ENCODE measurements at places on chromosomes 7 and 10.

DNA sequence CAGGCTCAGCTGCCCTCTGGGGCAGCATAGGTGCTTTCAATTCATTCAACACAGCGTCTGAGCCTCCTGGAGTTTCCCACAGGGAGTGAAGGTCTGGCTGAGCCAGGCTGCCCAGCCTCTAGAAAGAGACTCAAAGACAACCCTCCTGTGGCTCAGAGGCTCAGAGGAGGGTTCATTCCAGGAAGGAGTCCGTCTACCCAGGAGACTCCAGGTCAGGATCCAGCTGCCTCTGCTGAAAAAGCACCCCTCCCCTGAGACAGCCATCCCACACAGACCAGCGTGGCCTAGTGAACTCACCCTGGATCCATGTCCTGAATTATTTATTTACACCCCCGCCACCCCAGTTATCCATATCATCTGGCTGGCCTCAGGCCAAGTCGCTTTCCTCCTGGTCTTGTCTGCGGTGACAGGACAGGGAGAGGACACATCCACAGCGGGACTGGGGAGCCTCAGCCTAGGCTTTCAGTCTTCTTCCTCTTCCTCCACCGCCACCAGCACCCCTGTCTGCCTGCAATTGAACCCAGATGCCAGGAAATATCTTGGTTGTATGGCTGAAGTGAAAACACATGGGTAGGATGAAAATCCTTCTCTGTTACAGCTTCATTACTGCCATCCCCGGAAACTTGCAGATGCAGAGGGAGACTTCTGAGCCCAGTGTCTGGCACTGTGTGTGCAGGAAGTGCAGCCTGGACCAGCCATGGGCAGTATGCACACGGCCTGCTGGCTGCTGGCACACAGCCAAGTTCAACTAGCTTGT, 44.0 kb upstream of the COL13A1 start:
- peak; percentile 26 for DNase-seq

DNA sequence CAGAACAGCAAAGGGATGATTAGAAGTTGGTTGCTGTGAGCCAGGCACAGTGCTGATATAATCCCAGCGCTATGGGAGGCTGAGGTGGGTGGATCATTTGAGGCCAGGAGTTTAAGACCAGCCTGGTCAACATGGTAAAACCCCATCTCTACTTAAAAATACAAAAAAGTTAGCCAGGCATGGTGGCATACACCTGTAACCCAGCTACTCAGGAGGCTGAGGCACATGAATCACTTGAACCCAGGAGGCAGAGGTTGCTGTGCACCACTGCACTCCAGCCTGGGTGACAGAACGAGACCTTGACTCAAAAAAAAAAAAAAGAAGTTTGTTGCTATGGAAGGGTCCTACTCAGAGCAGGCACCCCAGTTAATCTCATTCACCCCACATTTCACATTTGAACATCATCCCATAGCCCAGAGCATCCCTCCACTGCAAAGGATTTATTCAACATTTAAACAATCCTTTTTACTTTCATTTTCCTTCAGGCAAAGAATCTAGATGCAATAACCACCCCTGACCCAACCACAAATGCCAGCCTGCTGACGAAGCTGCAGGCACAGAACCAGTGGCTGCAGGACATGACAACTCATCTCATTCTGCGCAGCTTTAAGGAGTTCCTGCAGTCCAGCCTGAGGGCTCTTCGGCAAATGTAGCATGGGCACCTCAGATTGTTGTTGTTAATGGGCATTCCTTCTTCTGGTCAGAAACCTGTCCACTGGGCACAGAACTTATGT, 4.1 kb downstream of the IL6 start:
- no peak for DNase-seq

- DNase-seq = no peak
Observed at GRCh38 chr7:145848691-145849090, 267.9 kb upstream of the CNTNAP2 start.

- DNase-seq = no peak
Observed at GRCh38 chr7:116802144-116802745, 60.1 kb upstream of the CAPZA2 start.

DNA sequence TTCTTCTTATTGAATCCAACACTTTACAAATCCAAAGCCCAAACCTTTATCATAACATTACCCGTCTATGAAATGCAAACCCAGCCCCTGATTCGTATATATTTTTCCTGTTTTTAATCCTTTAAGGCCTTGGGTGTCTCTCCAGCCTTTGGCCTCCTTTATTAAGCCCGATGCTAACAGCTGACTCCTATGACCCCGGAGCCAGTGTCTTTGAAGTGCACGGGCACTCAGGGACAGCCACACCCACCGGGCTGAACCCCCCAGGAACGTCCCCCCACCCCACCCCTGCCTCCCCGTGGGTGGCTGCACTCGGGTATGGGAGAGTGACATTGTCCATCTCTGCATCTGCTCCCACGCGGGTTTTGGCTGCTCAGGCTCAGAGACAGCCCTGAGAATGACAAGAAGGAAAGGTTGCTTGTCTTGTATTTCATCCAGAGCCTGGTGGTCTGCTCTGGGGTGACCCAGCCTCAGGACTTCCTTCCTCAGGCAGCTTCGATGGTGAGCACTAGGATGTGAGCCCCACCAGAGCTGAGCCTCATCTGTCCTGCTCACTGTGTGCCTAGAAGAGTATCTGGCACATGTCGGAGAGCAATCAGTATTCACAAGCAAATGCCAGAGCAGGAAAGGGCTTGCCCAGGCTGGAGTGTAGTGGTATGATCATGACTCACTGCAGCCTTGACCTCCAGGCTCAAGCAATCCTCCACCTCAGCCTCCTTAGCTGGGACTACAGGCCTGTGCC, 210.4 kb downstream of the SKIDA1 start:
- no peak for DNase-seq

DNA sequence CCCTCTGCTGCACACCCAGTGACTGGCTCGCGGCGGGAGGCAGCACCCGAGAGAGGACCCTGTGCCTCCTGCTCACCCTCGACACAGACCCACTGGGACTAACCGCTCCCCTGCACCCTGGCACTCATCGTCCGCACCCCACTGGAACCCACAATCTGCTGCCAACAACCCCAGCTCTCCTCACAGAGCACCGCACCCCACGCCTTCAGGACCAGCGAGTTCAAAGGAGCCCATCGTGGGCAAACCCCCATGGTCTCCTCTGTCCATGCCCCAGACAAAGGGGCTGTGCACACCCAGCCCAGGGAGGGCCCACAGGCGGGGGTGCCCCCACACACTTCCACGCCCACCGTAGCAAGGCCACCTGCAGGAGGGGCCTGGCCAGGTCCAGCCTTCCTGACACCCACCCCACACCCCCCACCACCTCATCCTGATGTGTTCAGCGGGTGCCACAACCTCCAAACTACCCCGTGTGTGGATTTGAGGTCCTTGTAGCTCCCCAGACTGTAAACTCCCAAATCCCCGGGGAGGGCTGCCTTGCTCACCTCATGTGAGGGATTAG, 14.0 kb downstream of the RASGEF1A start:
- no peak for DNase-seq

- no peak for DNase-seq
Observed at GRCh38 chr10:114767101-114767985, 54.2 kb upstream of the FHIP2A start.

GRCh38 chr10:86013568-86013967, 353.0 kb downstream of the GRID1 start:
- no peak for DNase-seq

GRCh38 chr10:130050721-130051120, 59.9 kb downstream of the C10orf143 start:
- no peak for DNase-seq

- DNase-seq = peak; percentile 40
Observed at GRCh38 chr7:98418636-98419315, 17.9 kb upstream of the BAIAP2L1 start.

DNA sequence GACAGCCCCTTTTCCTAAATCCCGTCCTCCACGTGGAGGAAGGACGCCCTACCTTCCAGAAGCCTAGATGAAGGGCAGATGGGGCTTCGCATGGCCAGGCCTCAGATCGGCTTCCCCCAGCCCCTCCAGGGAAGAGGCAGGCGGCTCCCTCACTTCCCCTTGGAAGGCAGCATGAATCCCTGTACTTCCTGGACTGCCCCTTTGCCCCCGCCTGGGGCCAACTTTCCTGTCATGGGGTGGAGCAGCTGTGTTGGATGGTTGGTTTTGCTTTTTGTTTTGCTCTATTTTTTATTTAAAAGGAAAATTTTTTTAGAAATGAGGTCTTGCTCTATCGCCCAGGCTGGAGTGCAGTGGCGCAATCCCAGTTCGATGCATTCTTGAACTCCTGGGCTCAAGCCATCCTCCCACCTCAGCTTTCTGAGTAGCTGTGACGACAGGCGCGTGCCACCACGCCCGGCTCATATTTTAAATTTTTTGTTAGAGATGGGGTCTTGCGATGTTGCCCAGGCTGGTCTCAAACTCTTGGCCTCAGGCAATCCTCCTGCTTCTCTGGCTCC, 27.2 kb downstream of the GTF2IRD1 start:
- no peak for DNase-seq

- no peak for DNase-seq
Observed at GRCh38 chr10:70750156-70750703, 34.9 kb downstream of the TBATA start.

GRCh38 chr7:140867467-140868462, 57.0 kb downstream of the BRAF start:
- DNase-seq = no peak

DNA sequence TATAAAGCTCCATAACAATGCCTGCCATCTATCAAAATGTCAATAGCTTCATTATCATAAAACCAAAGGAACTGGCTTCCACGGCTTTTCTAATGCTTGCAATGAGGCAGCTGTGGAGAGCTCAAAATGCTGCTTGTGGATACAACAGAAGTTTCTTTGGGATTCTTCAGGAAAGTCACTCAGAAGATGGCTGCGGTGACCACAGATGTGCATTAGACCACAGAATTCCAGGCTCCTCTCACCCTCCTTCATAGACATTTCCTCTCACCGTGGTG, 77.2 kb downstream of the CDCA7L start:
- DNase-seq = no peak

DNA sequence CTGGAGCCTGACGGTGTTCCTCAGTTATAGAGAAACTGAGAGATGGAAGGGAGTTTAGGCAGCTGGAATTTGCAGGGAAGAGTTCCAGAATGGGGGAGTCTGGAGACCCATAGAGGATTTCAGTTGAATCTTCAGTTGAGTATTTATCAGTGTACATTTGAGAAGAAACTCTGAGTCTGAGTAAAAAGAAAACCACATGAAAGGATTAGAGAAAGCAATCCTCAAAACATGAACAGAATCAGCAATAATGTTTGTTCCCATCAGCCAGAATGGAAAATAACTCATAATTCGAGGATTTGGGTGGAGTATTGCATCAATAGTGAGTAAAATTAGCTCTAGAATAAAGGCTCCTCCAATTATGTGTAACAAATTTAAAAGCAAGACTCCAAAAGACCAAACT, 130.0 kb upstream of the AHR start:
- DNase-seq = no peak

DNA sequence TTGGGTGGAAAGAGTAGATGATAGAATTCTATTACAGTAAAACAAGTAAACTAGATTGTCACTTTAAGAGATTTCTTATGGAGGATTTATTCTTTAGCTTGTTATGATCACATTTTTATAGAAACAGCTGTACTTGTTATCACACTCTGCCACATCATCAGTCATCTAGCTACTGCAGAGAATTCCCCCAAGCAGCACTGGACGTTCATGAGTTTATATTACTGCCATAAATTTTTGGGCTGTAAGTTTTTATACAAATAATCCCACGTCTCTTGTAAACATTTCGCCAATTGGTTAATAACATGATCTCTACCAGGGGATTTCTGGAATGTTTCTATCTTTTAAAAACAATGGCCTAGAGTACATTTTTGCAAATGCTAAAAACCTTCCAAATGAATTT, 238.8 kb downstream of the POLR1F start:
- no peak for DNase-seq

GRCh38 chr10:55263327-55263726, 462.3 kb upstream of the PCDH15 start:
- no peak for DNase-seq
